Caudate nucleus (tissue), 63 donors: ENCODE measurements at places on chromosomes 13 and 19.

DNA sequence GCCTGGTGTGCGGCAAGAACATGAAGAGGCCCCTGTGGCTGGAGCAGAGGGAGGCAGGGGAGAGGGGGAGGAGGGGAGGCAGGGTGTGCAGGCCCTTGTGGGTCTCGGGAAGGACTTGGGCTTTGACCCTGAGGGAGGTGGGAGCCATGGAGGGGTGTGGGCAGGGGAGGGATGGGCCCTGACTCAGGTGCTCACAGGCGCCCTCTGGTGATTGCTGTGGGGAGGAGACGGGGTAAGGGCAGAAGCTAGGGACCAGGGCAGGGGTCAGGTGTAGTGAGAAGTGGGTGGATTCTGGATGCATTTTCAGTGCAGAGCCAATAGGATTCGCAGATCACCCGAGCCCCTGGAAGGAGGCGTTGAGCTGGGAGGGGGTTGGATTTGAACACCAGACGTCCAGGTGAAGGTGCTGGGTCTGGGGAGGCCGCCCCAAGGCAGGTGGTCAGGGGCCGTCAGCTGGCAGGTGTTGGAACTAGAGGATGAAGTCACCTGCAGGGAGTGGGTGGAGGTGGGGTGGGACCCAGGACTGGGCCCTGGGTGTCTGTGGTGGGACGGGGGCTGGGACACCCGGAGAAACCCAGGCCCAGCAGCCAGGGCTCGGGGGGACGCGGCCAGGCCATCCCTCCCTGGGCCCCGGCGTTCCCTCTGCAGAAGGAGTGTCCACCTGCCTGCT, 185.4 kb downstream of the KDM4B start:
- no peak for DNase-seq

GRCh38 chr13:82878536-82878935, 1003.7 kb downstream of the SLITRK1 start:
- no peak for DNase-seq

DNA sequence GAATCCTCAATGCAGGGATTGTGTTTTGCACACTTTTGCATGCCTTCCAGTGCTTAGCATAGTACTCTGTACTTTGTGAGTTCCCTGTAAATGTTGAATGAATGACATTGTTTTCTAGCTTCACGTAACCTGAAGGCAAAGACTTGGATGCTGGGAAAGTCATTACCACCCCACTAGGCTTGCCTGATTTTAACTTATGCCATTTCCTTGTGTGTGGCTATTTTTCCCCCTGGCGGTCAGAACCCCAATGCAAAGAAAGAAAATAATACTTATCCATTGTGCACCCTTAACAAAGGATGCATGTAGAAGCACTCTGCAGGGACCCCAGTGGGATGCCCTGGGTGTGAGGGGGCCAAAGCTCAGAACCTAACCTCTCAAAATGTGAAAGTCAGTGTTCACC, 1.2 kb upstream of the ENOX1 start:
- DNase-seq = no peak

GRCh38 chr19:46451352-46451751, 20.0 kb downstream of the PNMA8A start:
- DNase-seq = no peak

DNA sequence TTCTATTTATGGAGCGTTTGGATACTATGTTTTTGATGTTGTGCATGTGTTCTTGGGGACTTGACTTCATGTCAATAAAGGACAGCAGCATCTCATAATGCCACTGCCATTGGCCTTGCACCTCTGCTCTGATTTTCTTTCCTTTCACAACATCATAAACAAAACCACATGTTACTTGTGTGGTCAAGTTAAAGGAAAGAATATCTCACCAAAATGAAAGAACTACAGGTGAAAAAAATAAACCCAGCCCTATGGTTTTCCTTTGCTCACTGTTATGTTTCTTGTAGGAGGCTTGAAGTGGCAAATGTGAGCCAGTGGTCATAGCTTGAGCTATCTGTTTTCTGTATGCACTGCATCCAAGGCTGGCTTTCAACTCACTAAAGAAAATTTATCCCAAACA, 240.4 kb downstream of the KCNRG start:
- no peak for DNase-seq

DNA sequence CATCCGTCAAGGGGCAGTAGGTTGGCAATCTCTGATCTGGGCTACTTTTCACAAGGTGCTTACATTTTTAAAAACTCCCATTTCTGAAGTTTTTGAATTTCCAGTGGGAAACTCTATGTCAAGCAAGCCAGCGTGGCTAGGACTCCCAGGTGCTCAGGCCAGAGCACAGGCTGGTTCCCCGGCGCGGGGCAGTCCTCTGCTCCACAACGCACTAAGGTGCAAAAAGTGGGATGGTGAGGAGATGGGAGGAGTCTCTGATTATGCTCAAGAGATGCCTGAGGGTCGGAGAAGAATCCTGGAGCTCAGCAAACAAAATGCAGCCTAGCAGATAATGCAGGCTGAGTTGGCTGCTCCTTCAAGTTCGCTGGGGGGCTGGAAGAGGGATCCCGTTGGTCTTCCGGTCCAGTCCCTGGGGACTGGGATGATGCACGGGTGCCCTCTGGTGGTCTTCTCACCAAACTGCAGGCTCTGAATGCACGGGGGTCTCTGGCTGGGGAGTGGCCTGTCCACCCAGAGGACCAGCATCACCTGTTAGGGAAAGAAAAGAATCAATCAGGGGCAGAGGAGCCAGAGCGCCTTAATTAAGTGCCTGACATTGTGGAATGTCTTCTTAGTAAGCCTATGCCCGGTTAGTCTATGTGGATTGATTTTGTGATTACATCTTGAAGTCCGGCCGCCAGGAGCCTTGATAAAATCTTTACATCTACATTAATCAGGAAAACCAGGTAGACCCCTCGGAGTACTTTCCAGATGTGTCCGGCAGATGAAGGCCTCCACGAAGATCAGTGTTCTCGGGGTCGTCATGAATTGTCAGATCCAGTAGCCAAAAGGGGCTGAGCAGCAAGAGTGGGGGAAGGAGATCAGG, 244.4 kb upstream of the MAB21L1 start:
- peak; percentile 20 for DNase-seq

DNA sequence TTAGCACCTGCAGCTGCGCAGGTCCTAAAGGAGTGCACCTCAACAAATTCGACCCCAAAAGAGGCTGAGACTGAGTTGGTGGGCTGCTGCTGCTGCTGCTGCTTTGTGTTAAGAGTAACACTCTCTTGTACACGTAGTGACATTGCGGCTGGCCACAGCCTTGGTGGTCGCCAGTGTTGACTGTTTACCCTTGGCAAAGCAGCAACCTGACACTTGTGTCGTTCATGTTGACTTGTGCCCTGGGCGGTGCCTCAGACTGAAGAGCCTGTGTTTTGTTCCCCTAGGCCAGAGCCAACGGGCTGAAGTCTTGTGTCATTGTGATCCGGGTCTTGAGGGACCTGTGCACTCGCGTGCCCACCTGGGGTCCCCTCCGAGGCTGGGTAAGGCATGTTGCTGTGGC, 22.4 kb upstream of the QTRT1 start:
- DNase-seq = no peak

DNA sequence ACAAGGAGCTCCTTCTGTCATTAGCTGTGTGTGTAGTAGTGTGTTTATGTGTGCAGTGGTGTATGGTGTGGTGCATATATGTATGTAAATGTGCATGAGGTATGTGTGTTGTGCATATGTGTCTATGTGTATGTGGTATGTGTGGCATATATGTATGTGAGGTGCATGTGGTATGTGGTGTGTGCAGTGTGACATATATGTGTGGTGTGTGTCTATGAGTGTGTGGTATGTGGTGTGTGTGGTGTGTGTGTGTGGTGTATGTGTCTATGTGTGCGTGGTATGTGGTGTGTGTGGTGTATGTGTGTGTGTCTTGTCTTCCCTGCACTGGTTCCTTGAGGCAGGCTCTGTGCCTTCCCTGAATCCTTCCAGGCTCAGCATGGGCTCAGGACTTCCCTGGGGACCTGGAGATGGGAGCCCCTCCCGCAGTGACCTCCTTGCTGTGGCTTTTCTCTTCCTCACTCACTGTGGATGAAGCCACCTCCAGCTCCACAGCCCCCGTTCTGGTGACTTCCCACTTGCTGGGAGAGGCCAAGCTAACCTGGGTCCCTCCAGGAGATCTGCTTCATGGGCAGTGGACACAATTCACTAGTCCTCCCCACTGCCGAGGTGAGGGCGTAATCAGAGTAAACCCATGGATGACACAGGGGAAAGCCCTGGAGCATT, 64.2 kb downstream of the CCDC70 start:
- DNase-seq = no peak

GRCh38 chr19:15107061-15108010, at the start of gene SYDE1:
Gene SYDE1 (plus strand): TSS chr19:15107401. CDS start chr19:15107434, 33 bp downstream.
- no peak for DNase-seq

GRCh38 chr13:91200486-91200885, 147.0 kb upstream of the MIR17HG start:
- DNase-seq = no peak

GRCh38 chr13:91882918-91883317, 484.5 kb downstream of the GPC5 start:
- DNase-seq = no peak

DNA sequence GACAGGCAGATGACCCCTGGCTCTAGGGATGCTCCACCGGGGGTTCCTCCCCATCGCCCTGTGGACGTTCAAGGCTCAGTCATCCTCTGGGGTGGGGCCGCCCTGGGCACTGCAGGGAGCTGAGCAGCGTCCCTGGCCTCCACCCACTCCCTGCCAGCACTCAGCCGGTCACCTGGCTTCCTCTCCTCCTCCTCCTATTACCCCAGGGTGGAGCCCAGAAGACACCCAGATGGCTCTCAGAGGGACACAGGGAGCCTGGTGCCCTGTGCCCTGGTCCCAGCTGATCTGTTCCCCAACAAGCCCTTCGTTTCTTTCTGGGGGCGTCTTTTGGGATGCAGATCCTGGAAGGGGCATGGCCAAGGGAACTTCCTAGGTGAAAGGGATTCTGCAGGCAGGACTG, 3.7 kb upstream of the MKNK2 start:
- DNase-seq = no peak

- no peak for DNase-seq
Observed at GRCh38 chr13:104798486-104798885, 1732.3 kb upstream of the SLC10A2 start.

GRCh38 chr19:7460562-7460966, 28.3 kb downstream of the PEX11G start:
- no peak for DNase-seq

GRCh38 chr13:40657951-40658350, 8.5 kb downstream of the FOXO1 start:
- no peak for DNase-seq

- no peak for DNase-seq
Observed at GRCh38 chr13:111044087-111044830, 70.9 kb upstream of the ARHGEF7 start.

- DNase-seq = no peak
Observed at GRCh38 chr13:43544011-43544410, 242.8 kb downstream of the ENOX1 start.

DNA sequence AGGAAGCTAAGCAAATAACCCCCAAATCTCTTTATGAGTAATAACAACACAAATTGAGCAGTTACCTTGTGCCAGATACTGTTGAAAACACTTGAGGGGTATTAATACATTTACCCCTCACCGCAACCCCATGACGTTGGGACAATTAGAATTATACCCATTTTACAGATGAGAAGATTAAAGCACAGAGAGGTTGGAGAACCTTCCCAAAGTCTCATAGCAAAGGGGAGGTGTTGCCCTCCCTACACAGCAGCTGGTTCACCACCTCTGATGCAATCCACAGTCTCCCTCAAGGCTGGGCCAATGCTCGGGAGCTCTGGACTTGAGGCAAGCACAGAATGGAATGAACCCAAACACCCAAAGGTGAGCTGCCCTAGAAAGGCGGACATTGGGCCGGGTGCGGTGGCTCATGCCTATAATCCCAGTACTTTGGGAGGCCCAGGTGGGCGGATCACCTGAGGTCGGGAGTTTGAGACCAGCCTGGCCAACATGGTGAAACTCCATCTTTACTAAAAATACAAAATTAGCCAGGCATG, 3.9 kb upstream of the CCNE1 start:
- DNase-seq = no peak

- DNase-seq = no peak
Observed at GRCh38 chr13:66576381-66576780, 653.8 kb downstream of the PCDH9 start.

- DNase-seq = no peak
Observed at GRCh38 chr13:43725460-43725859, 61.3 kb downstream of the ENOX1 start.

DNA sequence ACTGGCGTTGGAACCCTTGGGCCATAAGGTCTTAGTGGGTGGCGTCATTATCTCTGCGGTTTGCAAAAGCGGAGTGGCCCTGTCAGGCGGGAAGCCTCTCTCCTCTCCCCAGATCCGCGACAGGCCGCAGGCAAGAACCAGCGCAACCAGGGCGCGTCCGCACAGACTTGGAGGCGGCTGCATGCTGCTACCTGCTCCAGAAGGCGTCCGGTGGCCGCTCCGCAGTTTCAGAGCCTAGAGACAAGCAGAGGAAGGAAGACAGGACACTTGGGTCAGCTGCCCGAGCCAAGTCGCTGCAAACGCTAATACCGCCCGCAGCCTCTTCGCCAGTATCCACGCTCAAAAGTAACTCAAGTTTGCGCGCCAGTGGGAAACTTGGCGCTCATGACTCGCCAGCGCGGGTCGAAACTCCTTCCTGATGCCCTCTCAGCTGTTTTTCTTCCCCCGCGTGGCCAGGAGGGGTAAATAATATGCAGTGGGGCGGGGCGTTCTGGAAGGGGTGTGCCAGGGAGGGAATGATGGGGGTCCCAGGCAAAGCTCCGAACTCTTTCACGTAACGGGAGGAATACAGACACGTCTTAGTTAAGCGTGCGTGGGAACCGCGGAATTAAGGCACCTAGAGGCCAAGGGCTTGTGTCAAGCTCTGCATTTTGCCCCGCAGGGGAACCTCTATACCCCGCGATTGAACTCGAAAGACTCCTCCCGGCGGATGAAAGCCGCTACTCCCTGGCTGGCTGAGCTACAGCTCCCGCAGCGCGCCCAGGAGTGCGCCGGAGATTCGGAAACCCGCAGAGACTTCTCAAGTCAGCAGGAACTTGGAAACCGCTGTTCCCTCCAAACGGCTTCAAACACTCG, at the start of gene EDNRB:
Gene EDNRB, minus strand, starts transcription at position 441 of the 855 bp plus-strand sequence. Its CDS starts 258 bp downstream, at position 183.
- no peak for DNase-seq

- DNase-seq = no peak
Observed at GRCh38 chr19:49421039-49421877, 2.0 kb downstream of the PTH2 start.

DNA sequence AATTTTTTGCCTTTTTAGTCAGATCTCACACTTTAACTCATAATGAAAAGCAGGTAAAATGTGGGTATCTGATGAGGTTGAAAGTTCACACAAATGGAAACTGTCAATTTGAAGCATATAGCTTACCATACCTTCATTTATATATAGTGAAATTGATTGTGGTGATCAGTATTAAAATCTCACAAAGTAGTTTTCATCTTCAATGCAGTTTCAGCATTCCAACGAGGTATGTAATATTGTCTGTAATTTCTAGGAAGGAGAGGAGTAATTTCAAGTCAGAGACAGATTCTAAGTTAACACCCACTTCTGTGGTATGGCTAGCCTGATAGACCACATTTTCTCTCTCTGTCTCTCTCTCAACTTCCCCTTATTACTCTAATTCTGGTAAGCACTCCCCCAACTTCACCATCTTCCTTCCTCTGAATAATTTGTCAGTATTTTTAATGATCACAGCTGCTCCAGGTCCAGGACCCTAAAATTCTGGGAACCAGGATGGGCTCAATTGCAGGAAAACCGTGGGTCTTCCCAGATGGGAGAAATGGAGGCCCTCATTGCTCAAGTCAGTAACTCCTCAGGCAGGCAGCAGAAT, 455.7 kb downstream of the FGF9 start:
- no peak for DNase-seq
